Renal cortical epithelial cell (primary cell): ENCODE measurements at places on chromosomes 1 and 21. TPM values are rescaled to one million over a fixed set of nuclear protein-coding genes. Genes with fewer than 3 reads are reported as not detected.

The TRIM63 gene
- not detected in 2 replicates for total RNA-seq

The TIAM1 gene
- total RNA-seq = 5.9 and 7.6 TPM in 2 replicates

The CCDC185 gene
- 0.17 and 1.3 TPM in 2 replicates for total RNA-seq

The FAM167B gene
- total RNA-seq = 0.20 TPM in 1 of 2 replicates, not detected in the other

GRCh38 chr1:68908316-68908715 lies 411.4 kb upstream of the DEPDC1 start:
- DNase-seq = no peak

DNA sequence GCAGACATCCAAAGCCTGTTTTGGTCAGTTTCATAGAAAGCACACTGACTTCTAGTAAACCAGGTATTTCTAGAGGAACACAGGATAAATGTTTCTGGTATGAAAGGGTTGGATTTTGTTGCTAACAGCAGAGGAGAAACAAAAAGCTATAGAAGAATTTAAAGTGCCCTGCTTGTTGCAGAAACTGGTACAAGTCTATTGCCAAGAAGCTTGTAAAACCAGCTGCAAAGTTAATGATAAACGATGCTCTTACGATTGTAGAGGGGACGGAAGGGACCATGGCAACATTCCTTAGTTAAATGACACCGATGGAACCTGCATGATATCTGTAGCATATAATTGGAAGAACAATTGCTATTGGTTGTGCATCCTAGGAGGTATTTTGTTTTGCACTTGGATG lies 40.1 kb downstream of the SLC35F3 start:
- peak; percentile 69 for DNase-seq
